ENCODE measurements at places on chromosomes 1 and 21.

DNA sequence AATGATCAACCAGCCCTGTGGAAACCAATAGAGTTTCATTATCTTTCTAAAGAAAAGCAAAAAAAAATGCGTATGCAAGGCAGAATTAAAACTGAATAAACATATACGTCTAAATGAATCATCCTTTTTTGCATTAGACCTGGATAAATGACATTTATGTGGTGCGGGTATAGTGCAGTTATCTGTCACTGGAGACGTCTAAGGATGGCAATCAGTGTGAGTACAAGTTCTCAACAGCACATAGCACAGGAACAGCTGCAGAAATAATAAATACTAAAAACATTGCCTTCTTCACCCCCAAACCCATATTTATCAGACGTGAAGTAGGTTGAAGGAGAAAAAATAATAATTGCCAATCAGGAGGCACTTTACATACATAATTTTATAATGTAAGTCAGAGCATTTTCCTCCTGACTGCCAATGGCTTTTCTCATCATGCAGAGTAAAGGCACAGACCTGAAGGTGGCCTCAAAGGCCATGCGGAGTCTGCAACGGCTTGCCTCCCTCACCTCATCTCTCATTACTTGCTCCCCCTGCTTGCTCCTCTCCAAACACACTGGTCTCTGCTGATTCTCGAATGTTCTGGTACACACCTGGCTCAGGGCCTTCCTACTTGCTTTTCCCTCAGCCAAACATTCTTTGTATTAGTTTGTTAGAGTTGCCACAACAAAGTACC is 574.7 kb upstream of the PLXNA2 start:
- DNase-seq, result no peak
- H3K27me3 ChIP-seq, result no peaks in the 10 kb centered on the region
- H3K4me1 ChIP-seq, result no peaks in the 10 kb centered on the region
- no peak overlapping the region for H3K4me3 ChIP-seq
- H3K36me3 ChIP-seq, result no peaks in the 10 kb centered on the region

DNA sequence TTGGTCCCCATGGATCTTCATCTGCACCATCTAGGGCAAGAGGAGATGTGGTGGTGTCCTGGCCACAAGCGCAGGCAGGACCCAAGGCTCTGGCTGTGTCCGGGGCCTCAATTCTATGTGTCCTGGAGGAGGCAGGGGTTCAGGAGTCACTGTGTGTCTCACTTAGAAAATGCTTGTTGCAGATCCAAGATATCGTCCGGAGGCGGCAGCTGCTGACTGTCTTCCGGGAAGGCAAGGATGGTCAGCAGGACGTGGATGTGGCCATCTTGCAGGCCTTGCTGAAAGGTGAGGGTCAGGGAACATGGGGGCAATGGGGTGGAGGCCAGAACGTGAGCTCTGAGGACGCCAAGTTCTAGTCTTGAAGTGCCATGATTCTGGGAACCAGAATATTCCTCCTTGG is 29.1 kb downstream of the TRPM2 start:
- no peak overlapping the region for H3K27ac ChIP-seq
- H3K4me1 ChIP-seq, result no peaks in the 10 kb centered on the region
- no peak overlapping the region for H3K4me3 ChIP-seq
- DNase-seq, result no peak
- no peaks in the 10 kb centered on the region for H3K27me3 ChIP-seq

- H3K27me3 ChIP-seq, result no peaks in the 10 kb centered on the region
- no peak for DNase-seq
- H3K4me3 ChIP-seq, result no peak overlapping the region
- H3K36me3 ChIP-seq, result no peaks in the 10 kb centered on the region
- no peaks in the 10 kb centered on the region for H3K4me1 ChIP-seq
Observed at GRCh38 chr1:184892116-184892515, 82.2 kb downstream of the NIBAN1 start.

- DNase-seq, result no peak
- no peaks in the 10 kb centered on the region for H3K4me1 ChIP-seq
- no peak overlapping the region for H3K4me3 ChIP-seq
Observed at GRCh38 chr1:159853417-159854115, 8.9 kb downstream of the VSIG8 start.

GRCh38 chr1:156598125-156598524 is 3.2 kb downstream of the GPATCH4 start:
- no peak overlapping the region for H3K27ac ChIP-seq
- no peaks in the 10 kb centered on the region for H3K27me3 ChIP-seq
- no peak for DNase-seq
- no peaks in the 10 kb centered on the region for H3K4me1 ChIP-seq
- no peak overlapping the region for H3K4me3 ChIP-seq

- H3K27ac ChIP-seq, result no peak within 1 kb of the TSS
- no peak within 1 kb of the TSS for H3K4me3 ChIP-seq
- H3K27me3 ChIP-seq, result no peaks in the 10 kb centered on the region
- DNase-seq, result no peak
- H3K36me3 ChIP-seq, result no peaks in the 10 kb centered on the region
- peaks cover 13% of the 10 kb centered on the region for H3K4me1 ChIP-seq
Observed at GRCh38 chr1:156153362-156153761, at the start of gene SEMA4A. Gene SEMA4A, plus strand, starts transcription at chr1:156153585. Its CDS starts 994 bp downstream, at chr1:156154579.

- no peaks in the 10 kb centered on the region for H3K4me1 ChIP-seq
- no peak overlapping the region for H3K27ac ChIP-seq
- no peak for DNase-seq
- no peak overlapping the region for H3K4me3 ChIP-seq
- H3K36me3 ChIP-seq, result no peaks in the 10 kb centered on the region
Observed at GRCh38 chr1:41768583-41768982, 150.1 kb downstream of the HIVEP3 start.

- H3K27ac ChIP-seq, result no peak overlapping the region
- H3K4me3 ChIP-seq, result no peak overlapping the region
- H3K36me3 ChIP-seq, result no peaks in the 10 kb centered on the region
- no peaks in the 10 kb centered on the region for H3K4me1 ChIP-seq
Observed at GRCh38 chr1:161954050-161954449, 69.6 kb downstream of the OLFML2B start.

Measured in mesendoderm (in vitro differentiated cells).